IPS-NIHi11 (cell line): ENCODE measurements at places on chromosomes 7 and 10.

GRCh38 chr10:115278294-115278693 lies 185.1 kb downstream of the ATRNL1 start:
- DNase-seq: no peak

GRCh38 chr10:418226-418625 lies 271.2 kb downstream of the DIP2C start:
- no peak for DNase-seq

- peak; percentile 37 for DNase-seq
These were observed 14.1 kb upstream of the LAMB1 start for GRCh38 chr7:108016841-108017775.

DNA sequence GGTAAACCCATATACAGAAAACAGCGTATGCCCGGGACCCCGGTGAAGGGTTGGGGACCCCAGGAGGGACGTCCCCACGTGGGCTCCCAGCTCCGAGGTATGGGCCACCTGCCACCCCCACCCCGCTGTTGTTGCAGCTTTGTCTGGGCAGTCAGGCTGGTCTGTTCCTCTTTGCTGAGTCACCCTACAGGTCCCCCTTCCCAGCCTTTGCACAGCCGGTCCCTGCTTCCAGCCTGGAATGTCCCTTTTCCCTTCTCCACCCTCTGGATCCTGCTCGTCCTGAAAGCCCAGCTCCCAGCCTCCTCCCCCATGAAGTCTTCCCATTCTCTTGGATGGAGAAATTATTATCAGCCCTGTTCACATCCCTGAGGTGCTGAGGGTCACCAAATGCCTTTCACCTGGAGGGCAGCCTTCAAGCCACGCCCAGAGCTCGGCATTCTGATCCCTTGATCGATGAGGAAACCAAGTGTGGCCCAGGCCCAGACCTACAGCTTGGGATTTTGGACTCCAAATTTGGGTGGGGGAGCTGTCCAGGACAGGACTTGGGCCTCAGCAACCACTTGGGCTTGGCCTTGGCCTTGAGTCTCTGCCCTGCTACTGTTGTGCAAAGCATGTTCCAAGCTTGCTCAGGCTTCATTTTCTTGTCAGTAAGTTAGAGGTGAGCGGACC lies 2.6 kb downstream of the CLDN4 start:
- no peak for DNase-seq

GRCh38 chr7:123844712-123845219 lies at the start of gene HYAL4:
Gene HYAL4, plus strand, starts transcription at chr7:123845169. Its CDS starts 23,105 bp downstream, at chr7:123868274.
- DNase-seq: no peak

- no peak for DNase-seq
These were observed 84.4 kb downstream of the EBF3 start for GRCh38 chr10:129879655-129880054.

DNA sequence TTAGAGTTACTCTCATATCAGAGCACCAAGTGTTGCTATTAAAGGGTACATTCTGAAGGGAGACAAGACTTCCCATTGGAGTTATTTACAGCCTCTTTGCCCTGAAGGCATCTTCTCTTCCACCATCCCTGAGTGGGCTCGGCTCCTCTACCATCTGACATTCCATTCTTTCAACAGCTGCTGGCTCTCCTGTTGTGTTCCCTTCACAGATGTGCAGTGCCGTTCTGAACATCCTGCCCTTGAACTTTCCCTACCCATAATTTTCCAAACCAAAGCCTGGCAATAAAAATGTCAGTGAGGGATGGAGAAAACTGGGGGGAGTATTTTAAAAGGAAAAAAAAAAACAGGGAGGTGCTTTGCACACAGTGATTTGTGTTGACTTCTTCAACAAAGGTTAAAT lies 392.9 kb downstream of the KCNMA1 start:
- no peak for DNase-seq

- no peak for DNase-seq
These were observed 122.3 kb downstream of the CCDC71L start for GRCh38 chr7:106538638-106539037.

DNA sequence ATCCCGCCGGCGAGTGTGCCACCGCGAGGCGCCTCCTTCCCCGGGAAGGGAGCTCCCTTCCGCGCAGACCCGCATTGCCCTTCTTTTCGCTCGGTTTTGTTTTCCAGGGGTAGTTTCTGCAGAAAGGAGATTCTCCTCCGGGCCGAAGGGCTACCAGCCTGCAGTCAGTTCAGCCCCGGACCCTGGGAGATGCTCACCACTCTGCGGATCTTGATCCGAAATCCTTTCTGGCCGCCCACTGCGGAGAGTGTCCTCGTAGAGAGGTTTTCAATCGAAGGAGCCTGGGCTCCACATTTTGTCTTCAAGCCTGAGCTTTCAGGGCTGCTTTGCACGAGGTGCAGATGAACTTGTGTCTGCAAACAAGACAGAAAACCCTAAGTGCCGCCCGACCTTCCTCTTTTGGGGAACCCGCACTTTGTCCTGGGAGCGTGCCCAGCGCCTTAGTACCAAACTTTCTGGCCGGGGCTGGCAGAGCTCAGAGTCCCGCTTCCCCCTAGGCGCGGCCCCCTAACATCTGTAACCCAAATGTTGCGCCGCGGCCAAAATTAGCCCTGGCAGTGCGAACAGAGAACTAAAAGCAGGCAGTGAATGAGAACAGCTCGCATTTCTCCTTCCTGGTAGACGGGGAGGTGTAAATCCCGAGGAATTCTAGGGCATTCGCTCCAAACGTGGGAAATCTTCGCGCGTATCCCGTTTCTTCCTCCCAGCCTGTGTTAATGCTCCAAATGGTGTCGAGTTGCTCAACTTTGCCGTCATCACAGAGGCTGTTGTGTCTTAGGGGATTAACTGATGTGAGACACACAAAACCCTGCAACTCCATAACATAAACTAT lies 6.7 kb upstream of the EN2 start:
- DNase-seq: no peak

GRCh38 chr10:90222372-90222771 lies 521.0 kb downstream of the KIF20B start:
- no peak for DNase-seq

GRCh38 chr7:607938-608337 lies 88.3 kb upstream of the PDGFA start:
- DNase-seq: no peak

DNA sequence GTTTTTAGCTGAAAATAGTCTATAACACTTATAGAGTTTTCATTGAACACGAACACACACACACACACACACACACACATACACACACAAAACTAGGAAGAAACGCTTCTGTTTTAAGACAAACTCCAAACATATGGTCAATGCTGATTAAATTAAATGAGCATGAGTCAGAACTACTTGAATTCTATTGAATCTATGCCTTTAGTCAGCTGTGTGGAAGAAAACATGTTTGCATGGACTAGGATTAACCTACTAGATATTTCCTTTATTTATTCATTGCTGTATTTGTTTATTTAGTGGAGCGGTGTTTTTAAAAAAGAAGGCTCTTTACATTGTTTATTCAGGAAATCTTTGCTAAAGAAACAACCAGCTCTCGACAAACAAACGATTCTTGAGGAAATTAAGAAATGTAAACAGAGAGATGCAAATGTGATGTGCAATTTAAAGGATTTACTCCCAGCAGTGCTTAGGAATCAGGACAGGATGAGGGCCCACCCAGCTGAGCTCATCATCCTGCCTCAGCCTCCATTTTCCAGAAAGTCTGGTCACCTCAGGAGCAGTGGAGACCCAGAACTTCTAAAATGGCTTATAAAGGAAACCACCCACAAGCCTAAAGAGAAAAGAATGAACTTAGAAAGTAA lies 83.2 kb downstream of the PDE1C start:
- DNase-seq: no peak

GRCh38 chr10:58064714-58065528 lies 202.8 kb downstream of the IPMK start:
- peak; percentile 39 for DNase-seq

- peak; percentile 11 for DNase-seq
These were observed 1.9 kb upstream of the EPHB4 start for GRCh38 chr7:100829150-100829716.

- no peak for DNase-seq
These were observed 7.4 kb upstream of the VIM start for GRCh38 chr10:17220652-17221100.

GRCh38 chr10:34581801-34582532 lies 233.1 kb downstream of the PARD3 start:
- no peak for DNase-seq

DNA sequence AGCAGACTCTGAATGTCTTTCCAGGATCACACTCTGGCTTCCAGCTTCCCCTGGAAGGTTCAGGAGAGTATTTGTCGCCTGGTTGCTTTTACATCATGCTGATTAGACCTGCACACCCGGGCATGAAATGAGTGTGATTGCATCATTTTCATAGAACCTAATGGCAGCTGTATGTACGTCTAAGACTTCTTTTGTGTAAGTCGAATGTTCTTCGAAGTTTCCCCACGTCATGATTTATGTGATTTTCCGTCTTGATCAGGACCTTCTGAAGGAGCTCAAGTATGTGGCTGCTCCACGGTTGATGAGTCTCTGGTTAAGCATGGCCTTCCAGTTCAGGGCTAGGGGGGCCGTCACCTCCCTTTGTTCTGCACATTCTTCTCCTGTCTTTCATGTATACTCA lies 4.5 kb downstream of the EIF4H start:
- DNase-seq: no peak

GRCh38 chr7:16883918-16884317 lies 2.1 kb upstream of the AGR3 start:
- no peak for DNase-seq

DNA sequence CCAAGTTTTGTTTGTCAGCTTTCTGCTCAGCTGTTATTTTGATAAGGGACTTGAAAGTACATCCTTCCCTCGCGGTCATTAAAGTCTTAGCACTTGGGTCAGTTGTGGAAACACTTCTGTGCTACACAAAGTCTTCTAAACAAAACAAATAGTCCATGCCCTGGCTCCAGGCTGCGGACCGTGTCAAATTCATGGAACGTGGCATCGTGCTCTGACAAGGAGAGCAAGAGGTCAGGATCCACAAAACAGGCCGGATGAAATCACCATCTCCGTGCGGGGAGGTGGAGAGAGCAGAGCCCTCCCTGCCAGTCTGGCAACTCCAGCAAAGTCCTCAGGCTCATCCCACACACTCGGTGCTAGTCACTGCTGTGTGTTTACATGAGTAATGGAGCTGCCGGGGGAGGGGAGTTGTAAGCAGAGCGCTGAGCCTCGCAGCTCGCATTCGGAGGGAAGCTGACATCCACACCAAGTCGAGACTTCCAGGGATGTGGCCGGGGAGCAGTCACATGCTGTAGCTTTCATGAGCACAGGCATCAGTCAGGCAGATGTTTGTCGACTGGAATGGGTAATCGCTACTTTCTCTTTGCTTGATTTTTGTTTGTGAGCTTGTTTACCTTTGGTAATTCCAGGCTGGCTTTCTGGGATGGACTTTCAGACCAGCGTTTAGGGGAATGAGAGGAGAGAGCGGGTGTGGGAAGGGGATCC lies 147.6 kb downstream of the ARID5B start:
- DNase-seq: peak; percentile 51

DNA sequence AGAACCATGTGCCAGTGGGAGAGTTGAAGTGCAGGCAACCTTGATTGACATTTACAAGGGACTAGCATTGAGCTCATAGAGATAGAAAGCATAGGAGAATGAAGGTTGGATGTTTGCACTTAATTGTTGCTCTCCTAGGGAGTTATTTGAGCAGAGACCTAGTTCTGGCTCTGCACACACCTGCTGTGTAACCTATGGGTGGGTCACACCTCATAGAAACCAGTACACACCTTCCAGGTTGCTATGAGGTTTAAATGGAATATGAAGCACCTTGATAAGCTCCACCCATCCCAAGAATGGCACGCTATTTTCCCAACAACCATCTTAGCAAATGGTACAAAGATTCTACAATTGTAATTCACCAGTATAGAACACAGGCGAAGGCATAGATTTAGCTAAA lies 86.2 kb upstream of the AOAH start:
- DNase-seq: no peak

DNA sequence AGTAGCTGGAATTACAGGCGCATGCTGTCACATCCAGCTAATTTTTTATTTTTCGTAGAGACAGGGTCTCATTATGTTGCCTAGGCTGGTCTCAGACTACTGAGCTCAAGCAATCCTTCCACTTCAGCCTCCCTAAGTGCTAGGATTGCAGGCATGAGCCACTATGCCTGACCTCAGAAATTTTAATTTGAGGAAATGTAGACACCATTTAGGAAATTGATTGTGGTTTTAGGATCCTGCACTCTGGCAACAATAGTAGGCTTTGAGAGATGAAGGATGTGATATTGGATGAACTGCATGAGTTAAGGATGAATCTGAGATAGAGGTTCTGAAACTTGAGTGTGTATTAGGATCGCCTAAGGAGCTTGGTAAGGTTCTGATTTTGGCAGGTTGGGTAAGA lies 66.5 kb downstream of the PPP1R9A start:
- no peak for DNase-seq

- peak; percentile 31 for DNase-seq
These were observed 29.0 kb upstream of the BMS1 start for GRCh38 chr10:42753507-42754154.

- peak; percentile 17 for DNase-seq
These were observed 3.9 kb upstream of the NOBOX start for GRCh38 chr7:144407266-144407931.

- DNase-seq: peak; percentile 52
These were observed 273.7 kb upstream of the KLF14 start for GRCh38 chr7:131007439-131008330.

GRCh38 chr7:131231381-131232220 lies 96.1 kb upstream of the MKLN1 start:
- no peak for DNase-seq

- peak; percentile 65 for DNase-seq
These were observed 46.9 kb downstream of the AP3M1 start for GRCh38 chr10:74103560-74104258.

DNA sequence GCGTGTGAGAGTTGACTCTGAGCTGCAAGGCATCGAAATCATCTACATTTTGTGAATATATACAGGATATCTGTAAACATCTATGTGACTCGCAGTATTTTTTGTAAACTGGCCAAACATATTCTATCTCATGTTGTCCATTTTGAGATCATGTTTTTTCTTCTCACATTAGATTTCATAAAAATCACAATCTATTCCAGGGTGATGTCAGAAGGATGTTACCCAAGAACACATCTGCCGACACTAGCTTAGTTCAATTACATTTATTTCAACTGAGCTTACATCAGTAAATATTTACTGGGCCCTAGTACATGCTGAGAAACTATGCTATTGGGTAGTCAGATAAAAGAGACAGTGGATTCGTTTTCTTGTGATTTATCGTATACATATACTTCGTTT lies 2.5 kb upstream of the BUB3 start:
- DNase-seq: no peak

- no peak for DNase-seq
These were observed 205.3 kb downstream of the CHCHD3 start for GRCh38 chr7:132876576-132876975.
